HCT116 (cell line): ENCODE measurements at places on chromosomes 2 and 18. TPM values are rescaled to one million over a fixed set of nuclear protein-coding genes. Genes with fewer than 3 reads are reported as not detected.

GRCh38 chr2:46615986-46616485, 136.7 kb downstream of the TMEM247 start:
- no peak for DNase-seq
- no peaks in the 10 kb centered on the region for H3K27me3 ChIP-seq
- H3K4me1 ChIP-seq = peaks cover 5% of the 10 kb centered on the region
- H3K27ac ChIP-seq = peak overlapping the region; percentile 80
- H3K36me3 ChIP-seq = peaks cover 7% of the 10 kb centered on the region; the same call in 1 of the 2 replicates
- H3K4me3 ChIP-seq = peak overlapping the region; percentile 83

DNA sequence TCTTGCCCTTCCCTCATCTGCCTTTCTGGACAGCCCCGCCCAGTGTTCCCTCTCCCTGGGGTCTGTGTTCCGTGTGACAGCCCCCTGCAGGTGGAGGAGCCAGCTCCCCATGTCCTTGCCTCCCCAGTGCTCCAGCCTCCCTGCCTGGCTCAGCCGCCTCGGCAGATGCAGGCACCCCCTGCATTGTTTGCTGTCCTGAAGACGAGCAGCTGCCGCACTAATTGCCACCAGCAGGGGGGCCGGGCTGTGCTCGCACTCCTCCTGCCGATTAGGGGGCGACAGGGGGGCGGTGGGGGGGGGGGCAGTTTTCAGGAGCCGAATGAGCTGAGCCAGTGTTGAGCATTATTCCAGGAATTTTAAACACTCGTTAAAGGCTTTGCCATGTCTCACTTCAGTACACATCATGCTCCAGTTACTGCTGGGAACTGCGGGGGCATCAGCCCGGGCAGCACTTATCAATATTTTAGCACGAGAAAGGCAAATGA, 23.3 kb downstream of the SIX3 start:
- H3K27ac ChIP-seq = no peak overlapping the region
- H3K4me1 ChIP-seq = no peaks in the 10 kb centered on the region
- DNase-seq = no peak
- no peaks in the 10 kb centered on the region for H3K36me3 ChIP-seq
- no peak overlapping the region for H3K4me3 ChIP-seq

DNA sequence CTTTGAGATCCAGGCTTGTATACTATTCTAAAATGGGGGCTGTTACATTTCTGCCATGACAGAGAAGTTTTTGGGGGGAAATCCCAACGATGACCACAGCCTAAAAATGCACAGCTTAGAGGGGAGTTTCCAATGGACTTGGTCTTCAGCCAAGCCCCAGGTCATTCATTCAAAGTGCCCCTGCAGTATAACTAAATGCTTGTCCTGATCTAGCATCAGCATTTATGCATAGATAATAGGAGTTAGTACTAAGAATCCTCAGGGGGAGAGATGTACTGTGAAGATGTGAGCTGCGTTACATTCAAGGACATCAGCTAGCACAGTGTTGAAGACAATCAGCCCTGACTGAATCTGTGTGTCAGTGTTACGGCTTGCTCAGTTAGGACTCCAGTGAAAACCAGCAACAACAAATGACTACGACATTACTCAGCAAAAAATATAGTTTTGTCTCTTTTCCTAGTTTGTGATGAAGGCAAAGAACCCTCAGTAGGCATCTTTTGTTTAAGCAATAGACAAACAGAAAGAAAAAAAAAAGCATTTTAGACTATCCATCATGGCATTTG, 160.9 kb downstream of the ZEB2 start:
- H3K36me3 ChIP-seq = no peaks in the 10 kb centered on the region
- H3K27ac ChIP-seq = no peak overlapping the region
- DNase-seq = no peak
- H3K4me1 ChIP-seq = peaks cover 14% of the 10 kb centered on the region
- H3K4me3 ChIP-seq = no peak overlapping the region
- no peaks in the 10 kb centered on the region for H3K27me3 ChIP-seq

DNA sequence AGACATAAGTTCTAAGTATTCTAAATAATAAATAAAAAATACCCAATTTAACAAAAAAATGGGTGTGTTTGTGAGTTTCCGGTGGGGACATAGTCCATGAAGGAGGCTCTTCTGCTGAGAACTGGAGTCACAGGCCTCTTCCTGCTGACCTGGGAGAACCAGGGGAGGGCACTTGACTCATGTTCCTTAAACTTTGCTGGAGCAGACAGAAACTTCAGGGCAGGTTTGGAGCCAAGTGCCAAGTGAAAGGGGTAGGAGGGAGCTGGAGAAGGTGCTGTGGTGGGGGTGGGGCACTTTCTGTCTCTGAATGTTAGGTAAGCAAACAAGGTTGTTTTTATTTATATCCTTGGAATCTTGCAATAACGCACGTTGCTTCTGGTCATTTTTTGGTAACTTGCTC, 78.8 kb upstream of the TTN start:
- no peak overlapping the region for H3K4me3 ChIP-seq
- no peaks in the 10 kb centered on the region for H3K27me3 ChIP-seq
- H3K27ac ChIP-seq = no peak overlapping the region
- no peak for DNase-seq
- H3K36me3 ChIP-seq = no peaks in the 10 kb centered on the region
- no peaks in the 10 kb centered on the region for H3K4me1 ChIP-seq

DNA sequence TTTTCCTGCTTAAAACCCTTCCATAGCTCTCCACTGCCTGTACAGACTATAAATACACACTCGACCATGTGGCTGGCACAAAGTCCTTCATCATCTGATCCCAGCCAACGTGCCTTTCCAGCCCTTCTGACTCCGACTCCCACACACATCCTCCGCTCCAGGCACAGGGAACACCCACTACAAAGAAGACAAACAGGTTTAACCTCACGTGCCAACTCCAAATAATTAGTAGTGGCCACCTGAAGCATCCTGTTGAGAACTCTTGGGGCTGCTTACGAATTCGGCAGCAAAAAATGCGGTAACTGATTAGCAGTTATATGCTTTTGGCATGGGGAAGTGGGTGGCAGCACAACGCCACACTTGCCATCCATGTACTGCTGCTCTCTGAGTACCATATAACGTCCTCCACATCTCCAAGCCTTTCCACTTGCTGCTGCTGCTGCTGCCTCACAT, 12.1 kb downstream of the SPIRE1 start:
- H3K4me1 ChIP-seq = peaks cover 39% of the 10 kb centered on the region
- H3K36me3 ChIP-seq = no peaks in the 10 kb centered on the region
- no peaks in the 10 kb centered on the region for H3K27me3 ChIP-seq
- H3K27ac ChIP-seq = no peak overlapping the region
- peak overlapping the region; percentile 17 for H3K4me3 ChIP-seq

- H3K27ac ChIP-seq = no peak overlapping the region
- no peak for DNase-seq
- H3K4me3 ChIP-seq = no peak overlapping the region
- H3K27me3 ChIP-seq = no peaks in the 10 kb centered on the region
- peaks cover 8% of the 10 kb centered on the region; the same call in 1 of the 2 replicates for H3K4me1 ChIP-seq
- H3K36me3 ChIP-seq = no peaks in the 10 kb centered on the region
Measured at GRCh38 chr2:195662138-195662537, 5.1 kb downstream of the SLC39A10 start.

DNA sequence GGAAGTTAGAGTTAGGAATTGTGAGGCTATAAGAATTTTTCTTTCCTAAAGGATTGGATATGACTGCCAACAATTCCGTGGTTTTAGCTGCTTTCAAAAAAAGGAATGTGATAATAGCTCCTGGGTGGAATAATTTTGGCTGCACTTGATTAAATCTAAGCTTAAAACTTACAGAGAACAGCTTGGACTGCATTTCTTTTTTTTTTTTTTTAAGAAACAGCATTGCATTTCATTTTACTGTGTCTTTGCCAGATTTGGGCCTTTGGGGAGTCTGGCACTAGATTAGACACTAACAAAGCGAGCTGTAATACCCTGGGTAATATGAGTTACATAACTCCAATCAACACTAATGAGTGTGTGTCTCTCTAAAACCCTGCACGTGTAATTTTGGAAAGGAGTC, 37.8 kb upstream of the ZNF397 start:
- no peak overlapping the region for H3K27ac ChIP-seq
- H3K36me3 ChIP-seq = no peaks in the 10 kb centered on the region
- no peaks in the 10 kb centered on the region for H3K27me3 ChIP-seq

GRCh38 chr2:74148457-74149246, 940 bp upstream of the BOLA3 start:
- no peak for DNase-seq
- H3K4me1 ChIP-seq = peaks cover 17% of the 10 kb centered on the region

DNA sequence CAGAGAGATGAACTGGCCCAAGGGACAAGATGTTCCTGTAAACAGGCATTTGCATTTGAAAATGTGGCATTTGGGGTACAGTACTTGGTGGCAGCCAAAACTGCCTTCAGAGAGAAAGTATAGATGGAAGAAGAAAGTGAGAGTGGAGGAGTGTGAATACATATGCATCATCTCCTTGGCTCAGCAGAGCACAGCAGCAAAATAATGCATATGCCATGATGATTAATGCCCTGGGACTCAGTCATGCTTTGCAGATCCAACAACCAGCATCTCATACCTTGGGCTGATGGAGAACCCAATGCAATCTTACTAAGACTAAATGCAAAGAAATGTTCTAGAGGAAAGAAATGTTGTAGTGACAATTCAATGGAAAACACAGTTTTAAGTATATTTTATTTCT, 29.7 kb upstream of the CYTIP start:
- no peaks in the 10 kb centered on the region for H3K4me1 ChIP-seq
- no peak overlapping the region for H3K27ac ChIP-seq
- no peaks in the 10 kb centered on the region for H3K27me3 ChIP-seq
- H3K36me3 ChIP-seq = no peaks in the 10 kb centered on the region

GRCh38 chr2:217683106-217683870, 319.5 kb downstream of the TNS1 start:
- H3K4me1 ChIP-seq = no peaks in the 10 kb centered on the region
- H3K36me3 ChIP-seq = no peaks in the 10 kb centered on the region
- H3K27ac ChIP-seq = no peak overlapping the region
- H3K4me3 ChIP-seq = no peak overlapping the region
- no peak for DNase-seq

GRCh38 chr18:7104649-7105048, 12.9 kb downstream of the LAMA1 start:
- H3K27ac ChIP-seq = no peak overlapping the region
- H3K36me3 ChIP-seq = no peaks in the 10 kb centered on the region
- no peak overlapping the region for H3K4me3 ChIP-seq
- no peaks in the 10 kb centered on the region for H3K4me1 ChIP-seq
- no peaks in the 10 kb centered on the region for H3K27me3 ChIP-seq

GRCh38 chr18:39960550-39960949, 1994.5 kb upstream of the PIK3C3 start:
- no peak for DNase-seq
- H3K36me3 ChIP-seq = no peaks in the 10 kb centered on the region
- no peak overlapping the region for H3K27ac ChIP-seq
- no peaks in the 10 kb centered on the region for H3K4me1 ChIP-seq

DNA sequence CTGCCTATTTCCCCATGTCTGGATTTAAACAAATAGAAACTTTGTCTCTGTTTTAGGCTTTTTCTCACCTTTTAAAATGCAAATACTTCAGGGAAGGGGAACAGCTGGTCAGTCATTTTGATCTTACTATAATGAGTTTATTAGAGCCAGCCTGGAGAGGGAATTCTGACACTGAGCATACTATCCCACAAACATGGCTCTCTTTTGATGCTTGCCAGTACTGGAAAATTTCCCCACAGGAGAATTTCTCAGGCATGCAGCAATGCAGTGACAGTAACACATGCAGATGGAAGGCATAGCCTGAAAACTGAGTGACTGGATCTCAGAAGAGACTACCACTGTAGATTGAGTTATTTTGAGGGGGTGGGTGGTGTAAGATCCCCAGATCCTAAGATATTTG, 974.3 kb upstream of the CELF4 start:
- no peaks in the 10 kb centered on the region for H3K27me3 ChIP-seq
- DNase-seq = no peak
- H3K27ac ChIP-seq = no peak overlapping the region
- no peaks in the 10 kb centered on the region for H3K4me1 ChIP-seq
- H3K36me3 ChIP-seq = no peaks in the 10 kb centered on the region
- no peak overlapping the region for H3K4me3 ChIP-seq

Gene MAP3K19
- total RNA-seq = not detected

Gene BUB1
- 80.2 TPM for total RNA-seq

Gene ANKRD53
- not detected for total RNA-seq

Gene ABCG5
- total RNA-seq = not detected

Gene TTR
- 1.2 TPM for total RNA-seq

Gene RPL31
- total RNA-seq = 1,340 TPM
